ENCODE measurements at places on chromosomes 1 and 21. TPM values are rescaled to one million over a fixed set of nuclear protein-coding genes. Genes with fewer than 3 reads are reported as not detected.

DNA sequence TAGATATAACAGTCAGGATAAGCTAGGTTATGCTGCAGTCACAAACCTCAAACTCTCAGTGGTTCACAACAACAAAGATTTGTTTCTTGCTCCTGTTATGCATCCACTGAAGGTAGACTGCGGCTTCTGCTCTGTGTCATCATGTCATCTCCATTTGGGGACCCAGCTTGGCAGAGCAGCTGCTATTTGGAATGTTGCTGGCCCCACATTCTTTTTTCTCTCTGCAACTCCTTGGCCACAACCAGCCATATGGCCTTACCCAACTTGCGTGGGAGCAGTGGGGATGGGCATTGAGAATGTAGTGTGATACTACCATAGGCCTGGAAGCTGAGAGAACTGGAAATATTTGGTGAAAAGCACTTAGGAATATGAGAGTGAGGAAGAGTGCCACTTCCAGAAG, 26.4 kb downstream of the AGO4 start:
- H3K27ac ChIP-seq: no peak overlapping the region
- H3K4me3 ChIP-seq: no peak overlapping the region

THEM5 gene
- total RNA-seq: not detected

DNA sequence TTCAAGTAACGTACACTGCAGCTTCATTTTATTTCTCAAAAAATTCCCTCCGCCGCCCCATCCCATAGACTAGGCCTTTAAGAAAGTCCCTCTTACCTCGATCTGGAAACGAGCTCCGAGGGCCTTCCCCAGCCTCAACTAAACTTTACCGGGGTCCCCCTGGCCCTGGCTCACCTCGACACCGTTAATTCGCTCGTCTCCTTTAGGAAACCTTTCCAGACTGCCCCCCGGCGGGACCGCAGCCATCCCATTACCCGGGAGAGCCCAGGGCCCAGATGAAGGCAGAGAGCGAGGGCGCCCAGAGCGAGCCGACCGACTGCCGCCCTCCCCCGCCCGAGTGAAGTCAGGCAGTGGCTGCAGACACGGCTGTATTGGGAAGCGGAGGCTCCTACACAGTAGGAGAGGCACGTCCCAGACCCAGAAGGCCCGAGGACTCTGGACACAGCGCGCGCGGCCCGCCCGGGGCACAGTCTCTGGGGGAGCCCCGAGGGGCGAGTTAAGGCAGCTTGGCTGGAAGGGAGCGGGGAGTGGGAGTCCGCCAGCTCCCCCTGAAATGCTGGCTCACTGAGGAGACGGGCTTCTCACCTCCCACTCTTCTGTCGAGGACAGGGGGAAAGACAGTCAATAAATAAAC, 14.6 kb downstream of the SEMA6C start:
- H3K4me1 ChIP-seq: peaks cover 10% of the 10 kb centered on the region
- H3K27ac ChIP-seq: no peak overlapping the region
- H3K27me3 ChIP-seq: no peaks in the 10 kb centered on the region

- H3K27me3 ChIP-seq: no peaks in the 10 kb centered on the region
- no peaks in the 10 kb centered on the region for H3K4me1 ChIP-seq
- H3K36me3 ChIP-seq: no peaks in the 10 kb centered on the region
- H3K4me3 ChIP-seq: no peak overlapping the region
- DNase-seq: no peak
Measured at GRCh38 chr21:19590044-19590443, 1186.5 kb upstream of the TMPRSS15 start.

RNU1-3 gene
- under 0.01 TPM for total RNA-seq

DNA sequence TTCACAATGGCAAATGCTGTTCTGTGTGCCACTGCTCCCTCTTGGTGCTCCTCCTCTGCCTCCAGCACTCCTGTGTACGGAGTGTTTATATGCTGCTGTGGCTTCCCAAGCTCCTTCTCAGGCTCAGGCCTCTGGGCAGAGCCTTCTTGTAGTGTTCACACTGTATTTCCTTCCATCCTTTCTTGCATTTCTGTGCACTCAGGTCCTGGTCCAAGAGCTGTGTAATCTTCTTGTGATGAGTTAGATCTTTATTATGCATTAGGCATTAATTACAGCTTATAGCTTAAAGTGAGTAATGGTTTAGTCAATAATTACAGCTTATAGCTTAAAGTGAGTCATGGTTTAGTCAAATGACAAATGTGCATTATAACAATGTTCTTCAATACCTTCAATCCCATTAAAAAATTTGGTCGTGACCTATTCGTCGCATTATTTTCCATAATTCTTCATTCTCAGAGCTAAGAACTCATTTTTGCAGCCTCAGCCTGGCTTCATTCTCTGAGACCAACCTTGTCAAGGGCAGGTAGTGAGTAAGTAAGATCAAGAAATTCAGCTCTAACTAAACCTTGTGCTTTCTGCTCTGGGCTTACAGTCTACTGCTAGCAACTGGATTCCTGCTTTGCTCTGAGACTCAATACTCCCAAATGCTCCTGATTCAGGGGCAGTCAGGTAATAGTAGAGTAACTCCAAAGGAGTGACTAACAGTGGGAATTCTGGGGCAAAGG, 154.5 kb upstream of the SPAG17 start:
- H3K27me3 ChIP-seq: no peaks in the 10 kb centered on the region
- H3K36me3 ChIP-seq: no peaks in the 10 kb centered on the region
- DNase-seq: no peak
- H3K4me1 ChIP-seq: peaks cover 46% of the 10 kb centered on the region
- H3K4me3 ChIP-seq: no peak overlapping the region
- H3K27ac ChIP-seq: no peak overlapping the region

DNA sequence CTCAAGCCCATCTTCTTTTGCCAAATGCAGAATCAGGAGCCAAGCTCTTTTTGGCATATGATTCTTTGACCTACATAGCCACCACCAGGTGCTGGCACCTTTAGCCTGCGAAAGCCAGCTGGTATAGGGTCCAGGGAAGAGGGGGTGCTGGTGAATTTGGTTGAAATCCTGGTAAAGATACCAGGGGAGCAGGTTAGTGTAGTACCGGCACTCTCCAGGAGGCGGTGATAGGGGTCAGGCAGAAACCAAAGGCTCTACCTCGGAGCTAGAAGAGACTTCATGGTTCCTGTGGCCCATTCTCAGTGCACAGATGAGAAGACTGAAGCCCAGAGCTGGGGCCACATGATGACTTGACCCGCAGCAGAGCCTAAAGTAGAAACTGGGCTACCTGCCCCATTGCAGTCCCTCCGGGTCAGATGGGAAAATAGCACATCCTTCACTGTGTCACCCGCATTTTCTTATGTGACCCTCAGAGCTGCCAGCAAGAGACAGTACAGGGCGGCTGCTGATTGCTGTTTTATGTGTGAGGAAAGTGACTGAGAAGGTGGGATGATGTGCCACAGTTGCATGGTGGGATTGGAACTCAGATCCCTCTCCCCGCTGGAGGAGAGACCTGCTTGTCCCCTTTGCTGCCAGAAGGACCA, 36.0 kb upstream of the IL19 start:
- no peaks in the 10 kb centered on the region for H3K27me3 ChIP-seq
- H3K27ac ChIP-seq: no peak overlapping the region
- H3K4me1 ChIP-seq: peaks cover 14% of the 10 kb centered on the region
- no peak overlapping the region for H3K4me3 ChIP-seq
- DNase-seq: peak; percentile 94

GRCh38 chr21:28779914-28780313, 212.8 kb downstream of the LTN1 start:
- H3K4me1 ChIP-seq: peaks cover 15% of the 10 kb centered on the region
- H3K27ac ChIP-seq: no peak overlapping the region
- H3K27me3 ChIP-seq: no peaks in the 10 kb centered on the region
- DNase-seq: no peak

COA6 gene
- 20.3 TPM for total RNA-seq
